ENCODE measurements at places on chromosomes 6 and 20.

DNA sequence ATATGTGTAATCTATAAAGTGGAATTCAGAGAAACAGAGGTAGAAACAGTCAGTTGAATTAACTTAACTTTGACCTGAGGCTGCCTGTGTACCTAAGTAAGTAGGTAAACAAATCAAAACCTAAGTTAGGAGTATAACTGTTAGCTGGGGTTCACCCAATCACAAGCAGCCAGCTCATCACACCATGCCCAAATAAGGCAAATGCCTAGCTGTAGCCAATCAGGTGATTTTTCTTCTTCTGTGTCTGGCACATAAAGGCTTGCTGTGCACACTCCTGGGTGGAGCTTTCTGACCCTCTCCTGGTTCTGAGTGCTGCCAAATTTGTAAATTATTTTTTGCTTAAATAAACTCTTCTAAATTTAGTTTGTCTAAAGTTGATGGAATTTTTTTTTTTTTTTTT, 54.7 kb upstream of the TRIM39 start:
- no peak for DNase-seq

DNA sequence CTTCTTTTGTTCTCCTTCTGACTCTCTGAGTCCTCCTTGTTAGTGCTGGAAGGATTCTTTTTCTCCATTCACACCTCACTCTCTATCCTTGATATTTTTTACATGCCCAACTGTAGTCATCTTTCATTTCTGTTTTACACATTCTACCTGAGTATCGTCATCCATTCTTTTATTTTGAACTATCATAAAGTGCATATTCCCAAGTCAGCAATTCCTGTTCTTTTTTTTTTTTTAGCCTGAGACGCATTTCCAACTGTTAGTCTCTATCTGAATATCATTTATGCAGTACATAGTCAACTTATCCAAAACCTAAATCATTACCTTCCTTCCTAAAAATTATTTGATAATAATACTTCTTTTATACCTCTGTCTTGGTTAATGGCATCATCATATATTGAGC, 207.5 kb downstream of the NKAIN2 start:
- no peak for DNase-seq

- DNase-seq, result no peak
Measured at GRCh38 chr6:158047127-158047518, 65.5 kb downstream of the SYNJ2 start.

DNA sequence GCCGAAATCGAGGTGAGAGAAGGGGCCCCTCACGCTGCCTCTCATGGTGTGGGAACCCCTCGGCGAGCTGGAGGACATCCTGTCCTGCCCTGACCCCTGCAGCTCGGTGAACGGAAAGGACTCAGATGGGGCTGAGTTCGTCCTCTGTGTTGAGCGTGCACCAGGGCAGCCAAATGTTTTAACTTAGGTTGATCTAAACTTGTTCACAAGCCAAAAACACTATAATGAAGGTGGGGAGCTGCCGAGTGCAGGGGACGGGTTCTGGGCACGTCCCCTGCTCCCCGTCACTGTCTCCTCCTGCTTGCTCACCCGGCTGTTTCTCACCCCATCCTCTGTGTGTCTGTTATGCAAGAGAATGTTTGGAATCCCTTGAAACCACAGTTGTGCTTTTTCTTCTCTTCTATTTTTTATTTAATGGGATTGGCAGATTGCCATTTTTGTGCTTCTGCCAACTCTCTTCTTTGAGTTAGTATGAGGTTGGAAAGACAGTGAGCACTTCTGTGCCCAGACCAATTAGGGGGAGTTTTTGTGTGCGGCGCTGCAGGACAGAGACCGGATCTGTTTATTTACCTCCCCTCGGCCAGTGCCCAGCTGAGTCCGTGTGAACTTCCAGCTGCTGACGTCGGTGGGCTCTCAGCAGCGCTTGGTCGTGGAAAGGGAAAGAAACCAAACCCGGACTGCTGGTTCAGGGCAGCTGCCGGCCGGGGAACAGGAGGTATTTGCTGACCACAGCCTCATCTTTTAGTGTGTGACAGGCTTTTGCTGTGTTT, 158.1 kb downstream of the DTNBP1 start:
- DNase-seq, result no peak

DNA sequence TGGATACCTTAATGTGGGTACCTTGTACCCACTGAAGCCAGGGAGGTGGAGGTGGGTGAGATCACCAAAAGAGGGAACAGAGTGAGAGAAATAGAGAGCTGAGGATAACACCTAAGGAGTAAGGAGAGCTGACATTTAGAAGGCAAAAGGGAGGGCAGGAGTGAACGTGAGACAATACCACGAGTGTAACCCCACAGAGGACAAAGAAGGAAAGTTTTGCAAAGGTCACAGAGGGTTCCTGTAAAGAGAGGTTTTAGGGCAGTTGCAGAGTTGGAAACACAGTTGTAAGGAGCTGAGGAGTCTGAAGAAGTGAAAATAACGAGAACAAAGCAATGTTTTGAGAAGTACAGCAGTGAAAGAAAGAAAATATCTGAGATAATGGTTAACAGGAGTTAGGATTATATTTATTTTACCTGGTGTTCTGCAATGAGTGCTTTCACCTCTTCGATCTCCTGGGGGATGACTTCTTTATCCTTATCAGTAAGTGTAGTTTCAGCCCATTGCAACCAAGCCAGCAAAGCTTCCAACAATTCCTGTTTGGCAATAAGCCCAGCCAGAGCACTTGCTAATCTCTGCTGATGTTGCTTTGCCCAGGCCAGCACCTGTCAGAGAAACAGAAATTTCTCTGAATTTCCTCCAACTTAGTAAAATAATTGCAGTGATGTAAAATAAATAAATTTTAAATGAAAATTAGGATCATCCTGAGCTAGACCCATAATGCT, 166.8 kb downstream of the DST start:
- no peak for DNase-seq

DNA sequence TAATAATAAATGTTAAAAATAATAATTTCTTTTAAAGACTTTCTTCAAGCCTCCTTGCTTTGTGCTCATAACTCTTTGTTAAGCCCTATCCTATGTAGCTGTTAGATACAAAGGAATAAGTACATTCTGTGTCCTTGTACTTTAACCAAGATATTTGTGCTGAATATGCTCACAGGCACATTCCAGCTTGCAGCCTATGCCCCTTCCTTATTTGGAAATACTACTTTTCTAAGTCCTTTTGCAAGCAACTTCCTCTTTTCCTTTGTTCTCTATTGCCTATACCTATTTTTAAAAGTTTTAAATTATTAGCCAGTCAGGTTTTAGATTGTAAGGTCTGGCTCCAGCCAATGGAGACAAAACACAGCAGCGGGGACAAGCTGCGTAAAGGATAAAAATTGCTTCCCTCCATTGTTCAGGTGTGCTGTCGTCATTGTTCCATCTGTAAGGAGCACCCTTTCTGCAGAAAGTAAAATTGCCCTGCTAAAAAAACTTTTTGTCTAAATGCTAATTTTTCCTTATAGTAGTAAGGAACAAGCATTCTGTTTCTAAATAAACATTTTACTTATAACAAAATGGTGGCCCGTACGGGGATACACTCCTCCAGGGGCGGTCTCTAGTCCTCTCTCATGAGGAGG, 80.2 kb downstream of the SYTL3 start:
- DNase-seq, result no peak

GRCh38 chr6:125794342-125795137, 3.8 kb downstream of the NCOA7 start:
- no peak for DNase-seq

DNA sequence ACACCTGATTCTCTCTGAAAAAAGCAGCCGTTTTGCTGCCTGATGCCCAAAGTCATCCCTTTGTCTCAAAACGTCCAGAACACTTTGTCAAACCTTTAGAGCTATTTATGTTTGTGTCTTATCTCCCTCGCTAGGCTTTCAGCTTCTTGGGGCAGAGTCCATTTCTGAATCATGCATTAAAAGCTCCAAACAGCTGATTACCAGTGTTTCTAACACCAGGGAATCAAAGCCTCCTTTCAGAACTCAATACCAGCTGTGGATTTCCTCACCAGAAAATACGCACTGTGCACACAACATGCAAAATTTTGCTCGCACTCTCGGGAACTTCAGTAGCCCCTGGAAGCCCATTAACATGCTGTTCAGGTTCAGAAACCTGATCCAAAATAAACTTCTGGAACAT, 333.3 kb downstream of the HACE1 start:
- DNase-seq, result no peak

GRCh38 chr20:51319522-51319921, 223.0 kb downstream of the NFATC2 start:
- no peak for DNase-seq

- DNase-seq, result no peak
Measured at GRCh38 chr6:46381057-46381456, 110.2 kb downstream of the RCAN2 start.

DNA sequence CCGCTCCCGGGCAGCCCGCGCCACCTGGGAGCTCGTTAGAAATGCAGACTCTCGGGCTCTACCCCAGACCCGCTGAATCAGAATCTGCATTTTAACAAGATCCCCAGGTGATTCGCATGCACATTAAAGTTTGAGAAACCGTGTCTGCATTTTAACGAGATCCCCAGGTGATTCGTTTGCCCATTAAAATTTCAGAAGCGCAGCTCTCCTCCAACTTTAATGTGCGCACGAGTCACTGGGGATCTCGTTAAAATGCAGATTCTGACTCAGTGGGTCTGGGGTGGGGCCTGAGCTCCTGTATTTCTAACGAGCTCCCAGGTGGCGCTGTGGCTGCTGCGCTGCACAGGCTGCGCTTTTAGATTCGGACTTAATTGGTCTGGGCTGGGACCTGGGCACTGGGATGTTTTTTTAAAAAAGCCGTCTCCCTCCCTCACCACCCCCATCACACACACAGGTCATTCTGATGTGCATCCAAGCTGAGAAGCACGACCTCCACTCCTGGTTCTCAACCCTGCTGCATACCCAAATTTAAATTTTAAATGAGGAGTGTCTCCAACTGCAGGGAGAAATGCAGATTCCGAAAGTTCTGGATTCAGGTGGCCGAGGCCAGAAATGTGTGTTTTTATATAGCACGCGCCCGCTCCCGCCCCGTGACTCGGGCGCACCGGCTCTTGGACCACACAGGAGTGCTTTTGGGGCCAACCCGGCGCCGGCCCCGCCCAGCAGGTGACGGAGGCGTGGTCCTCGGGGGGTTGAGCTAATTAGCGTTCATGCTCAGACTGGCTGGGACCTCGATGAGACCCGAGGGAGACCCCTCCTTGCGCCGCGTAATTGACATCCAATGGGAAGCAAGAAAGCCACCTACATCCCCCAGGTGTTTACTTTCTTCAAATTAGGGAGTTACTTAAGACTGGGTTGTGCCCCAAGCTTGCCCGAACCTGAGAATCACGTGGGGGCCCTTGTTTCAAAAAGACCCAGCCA, 85.8 kb downstream of the ZFP64 start:
- DNase-seq, result no peak

- DNase-seq, result no peak
Measured at GRCh38 chr20:61556111-61556510, 304.1 kb downstream of the CDH4 start.

DNA sequence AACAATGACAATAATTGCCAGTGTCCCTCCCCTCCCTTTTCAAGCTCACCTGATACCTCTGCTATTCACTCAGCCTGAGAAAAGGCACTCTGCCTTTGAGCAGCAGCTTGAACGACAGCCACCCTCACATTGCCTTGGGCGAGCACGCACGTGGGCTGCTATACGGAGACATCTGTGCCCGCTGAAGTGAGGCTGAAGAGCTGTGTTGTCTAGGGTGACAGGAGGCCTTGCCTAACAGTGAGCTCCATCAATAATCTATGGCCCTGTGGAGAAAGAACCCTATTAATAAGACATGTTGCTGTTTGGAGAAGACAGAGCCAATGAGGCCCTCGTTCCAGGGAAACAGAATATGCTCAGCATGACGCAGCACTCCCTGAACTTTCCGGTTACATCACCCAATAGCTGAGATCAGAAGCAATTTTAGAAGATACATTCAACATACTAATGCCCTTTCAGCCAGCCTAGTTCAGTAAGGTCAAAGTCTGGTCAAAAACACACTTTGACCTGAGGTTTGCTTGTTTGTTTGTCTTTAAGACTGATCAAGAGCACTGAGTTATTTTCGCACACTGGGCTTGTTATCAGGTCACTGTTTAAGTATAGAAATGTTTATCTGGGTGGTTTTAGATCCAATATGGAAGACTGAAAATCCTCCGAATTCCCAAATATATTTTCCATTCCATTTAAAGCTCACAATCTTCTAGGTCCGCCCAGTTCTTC, 30.6 kb downstream of the RBM24 start:
- no peak for DNase-seq

DNA sequence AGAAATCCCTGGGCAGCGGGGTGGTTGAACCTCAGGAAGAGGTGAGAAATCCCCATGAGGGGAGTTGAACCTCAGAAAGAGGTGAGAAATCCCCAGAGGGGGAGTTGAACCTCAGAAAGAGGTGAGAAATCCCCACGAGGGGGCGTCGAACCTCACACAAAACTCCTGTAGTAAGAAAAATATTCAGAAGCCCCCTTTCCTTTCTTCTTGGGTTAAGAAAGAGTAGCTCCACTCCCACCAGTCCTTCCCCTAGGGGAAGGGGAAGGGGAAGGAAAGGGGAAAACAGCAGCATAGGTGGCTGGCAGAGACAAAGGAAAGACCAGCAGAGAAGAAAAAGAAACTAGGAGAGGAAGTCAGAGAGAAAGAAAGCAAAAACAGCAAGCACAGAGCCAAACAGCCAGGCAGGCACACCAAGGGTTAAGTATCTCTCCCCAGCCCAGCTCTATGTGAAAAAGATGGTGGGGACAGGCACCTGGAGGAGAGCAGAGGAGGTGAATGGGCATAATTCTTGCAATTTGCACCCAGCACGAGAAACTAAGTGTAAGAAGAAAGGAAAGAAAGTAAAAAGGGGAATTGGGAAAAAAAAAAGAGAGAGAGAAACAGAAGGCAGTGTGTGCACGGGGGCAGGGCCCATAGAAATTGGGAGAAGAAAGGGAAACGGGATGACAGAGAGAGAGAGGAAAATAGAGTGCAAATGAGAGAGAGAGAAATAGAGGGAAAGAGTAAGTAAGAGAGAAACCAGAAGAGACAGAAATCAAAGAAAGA, 88.2 kb downstream of the PLG start:
- no peak for DNase-seq

DNA sequence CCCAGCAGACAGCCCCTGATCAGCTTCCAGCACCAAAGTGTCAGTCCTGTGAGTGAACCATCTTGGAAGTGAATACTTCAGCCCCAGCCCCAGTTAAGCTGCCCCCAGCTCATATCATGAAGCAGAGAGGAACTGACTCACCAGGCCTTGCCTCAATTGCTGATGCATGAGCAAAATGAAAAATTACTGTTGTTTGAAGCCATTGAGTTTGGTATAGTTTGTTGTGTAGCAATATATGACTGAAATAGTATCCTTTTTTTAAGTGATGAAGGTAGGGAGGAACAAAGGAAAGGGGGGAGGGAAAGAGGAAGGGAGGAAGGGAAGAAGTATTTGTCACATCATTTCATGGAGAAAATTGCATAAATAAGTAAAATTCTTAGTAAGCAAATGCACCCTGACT, 266.4 kb downstream of the MAFB start:
- DNase-seq, result no peak

DNA sequence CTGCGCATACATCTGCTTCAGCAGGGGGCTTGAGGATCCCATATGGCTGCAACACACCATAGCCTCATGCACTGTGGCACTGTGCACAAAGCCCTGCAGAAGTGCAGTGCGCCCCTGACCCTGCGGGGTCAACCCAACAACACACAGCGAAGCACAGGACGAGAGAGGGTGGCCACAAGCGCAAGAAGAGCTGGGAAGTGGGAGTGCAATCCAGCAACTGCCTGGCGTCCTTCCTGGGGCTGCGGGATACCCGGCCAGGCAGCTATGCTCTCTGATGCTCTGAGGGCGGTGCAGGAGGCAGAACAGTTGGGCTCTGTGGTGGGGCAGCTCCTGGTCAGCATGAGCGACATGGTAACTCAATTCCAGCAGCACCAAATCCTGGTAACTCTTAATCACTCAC, 5.6 kb upstream of the ACSS1 start:
- no peak for DNase-seq

Measured in stimulated activated CD4-positive, alpha-beta T cell treated with anti-CD3 and anti-CD28 coated beads, Interleukin-1b, Interleukin-23, amount 100 ng/mL, for 1 hour (primary cell).